ENCODE measurements at places on chromosomes 6 and 20. TPM values are rescaled to one million over a fixed set of nuclear protein-coding genes. Genes with fewer than 3 reads are reported as not detected.

GRCh38 chr6:28635547-28636158, 110.0 kb downstream of the GPX5 start:
- DNase-seq, result no peak

DNA sequence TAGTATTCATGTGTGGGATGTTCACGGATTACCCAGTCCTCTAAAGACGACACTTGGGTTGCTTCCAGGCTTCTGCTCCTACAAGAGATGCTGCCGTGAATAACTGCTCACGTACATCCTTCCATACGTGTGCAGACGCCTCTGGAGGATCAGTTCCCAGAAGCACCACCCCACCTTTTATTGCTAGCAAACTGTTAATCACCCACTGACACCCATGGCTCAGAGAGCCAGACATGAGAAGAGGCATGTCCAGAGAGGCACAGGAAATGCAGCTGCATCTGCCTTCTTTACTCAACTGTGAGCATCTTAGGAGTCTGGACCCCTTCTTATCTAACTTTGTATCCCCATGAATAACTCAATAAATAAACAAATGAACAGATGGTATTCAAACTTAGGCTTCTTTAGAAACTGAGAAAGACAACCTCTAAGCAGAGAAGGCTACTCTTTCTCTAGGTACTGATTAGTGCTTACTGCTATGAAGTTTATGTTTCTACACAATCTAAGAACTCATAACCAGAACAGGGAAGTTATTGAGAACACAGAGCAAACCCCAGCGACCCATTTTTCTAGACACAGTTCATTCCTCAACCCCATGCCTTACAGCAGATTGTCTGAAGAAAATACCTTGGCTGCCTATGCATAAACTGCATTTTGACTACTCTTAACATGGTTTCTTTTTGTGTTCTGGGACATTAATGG, 228.7 kb upstream of the RREB1 start:
- no peak for DNase-seq

- peak; percentile 84 for DNase-seq
Observed at GRCh38 chr6:31776989-31777666, at the start of gene VWA7. Gene VWA7 (minus strand): TSS chr6:31777328. CDS start chr6:31776779, 549 bp downstream.

Gene CGA
- total RNA-seq, result not detected

Gene DDO
- 5.6 TPM for total RNA-seq

All from mucosa of gallbladder (tissue), 1 donor.